ENCODE measurements at places on chromosomes 4 and X.

- DNase-seq: no peak
Measured at GRCh38 chrX:9037296-9037695, 3.4 kb upstream of the FAM9B start.

DNA sequence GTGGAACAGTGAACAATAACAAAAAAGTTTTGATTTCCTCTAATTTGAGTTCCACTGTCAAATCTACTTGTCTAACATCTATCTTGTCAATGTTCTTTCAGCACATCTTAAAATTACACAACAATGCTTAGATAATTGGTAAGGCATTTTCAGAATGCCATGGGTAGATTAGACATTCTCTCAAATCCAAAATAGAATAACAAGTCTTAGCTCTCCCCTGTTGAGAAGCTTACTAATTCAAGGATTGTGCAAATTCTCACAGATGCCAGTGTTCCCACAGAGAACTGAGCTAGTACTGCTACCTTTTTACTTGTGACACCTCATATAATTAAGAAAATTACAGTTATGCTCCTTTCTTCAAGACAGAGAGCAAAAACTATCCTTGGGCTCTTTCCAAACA lies 2442.0 kb downstream of the PCDH7 start:
- DNase-seq: no peak

- DNase-seq: no peak
Measured at GRCh38 chr4:129218360-129218759, 122.4 kb downstream of the C4orf33 start.

- no peak for DNase-seq
Measured at GRCh38 chrX:154008521-154008920, 11.2 kb downstream of the IRAK1 start.

DNA sequence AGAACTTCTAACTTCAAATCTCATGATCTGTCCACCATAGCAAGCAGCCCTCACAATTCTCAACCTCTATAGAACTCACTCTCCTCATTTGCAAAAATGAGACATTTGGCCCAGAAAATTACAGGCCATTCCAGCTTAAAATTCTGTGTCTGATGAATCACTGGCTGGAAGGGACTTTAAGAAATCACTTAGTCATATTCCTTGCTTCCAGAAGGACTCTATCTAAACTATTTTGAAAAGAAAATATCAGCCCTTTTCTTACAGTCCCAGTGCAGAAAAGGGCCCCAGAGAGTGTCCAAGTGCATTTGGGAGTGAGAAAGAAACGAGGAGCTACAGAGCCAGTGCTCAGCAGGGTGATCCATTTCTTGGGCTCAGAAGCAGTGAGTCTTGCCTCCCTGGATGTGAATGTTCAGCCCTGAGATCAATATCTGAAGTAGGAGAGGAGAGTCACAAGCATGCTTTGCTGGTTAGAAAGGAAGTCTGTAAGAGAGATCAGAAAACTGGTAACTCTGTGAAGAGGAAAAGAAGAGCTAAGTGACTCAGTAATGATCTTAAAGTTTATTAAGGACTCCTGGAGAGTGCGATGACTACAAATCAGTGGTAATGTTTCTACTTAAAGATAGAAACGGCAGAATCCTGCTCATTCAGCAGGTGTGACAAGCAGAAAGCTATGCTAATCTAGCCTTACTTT lies 139.8 kb downstream of the PALLD start:
- DNase-seq: no peak

- DNase-seq: no peak
Measured at GRCh38 chr4:2888886-2889285, 45.2 kb downstream of the ADD1 start.

DNA sequence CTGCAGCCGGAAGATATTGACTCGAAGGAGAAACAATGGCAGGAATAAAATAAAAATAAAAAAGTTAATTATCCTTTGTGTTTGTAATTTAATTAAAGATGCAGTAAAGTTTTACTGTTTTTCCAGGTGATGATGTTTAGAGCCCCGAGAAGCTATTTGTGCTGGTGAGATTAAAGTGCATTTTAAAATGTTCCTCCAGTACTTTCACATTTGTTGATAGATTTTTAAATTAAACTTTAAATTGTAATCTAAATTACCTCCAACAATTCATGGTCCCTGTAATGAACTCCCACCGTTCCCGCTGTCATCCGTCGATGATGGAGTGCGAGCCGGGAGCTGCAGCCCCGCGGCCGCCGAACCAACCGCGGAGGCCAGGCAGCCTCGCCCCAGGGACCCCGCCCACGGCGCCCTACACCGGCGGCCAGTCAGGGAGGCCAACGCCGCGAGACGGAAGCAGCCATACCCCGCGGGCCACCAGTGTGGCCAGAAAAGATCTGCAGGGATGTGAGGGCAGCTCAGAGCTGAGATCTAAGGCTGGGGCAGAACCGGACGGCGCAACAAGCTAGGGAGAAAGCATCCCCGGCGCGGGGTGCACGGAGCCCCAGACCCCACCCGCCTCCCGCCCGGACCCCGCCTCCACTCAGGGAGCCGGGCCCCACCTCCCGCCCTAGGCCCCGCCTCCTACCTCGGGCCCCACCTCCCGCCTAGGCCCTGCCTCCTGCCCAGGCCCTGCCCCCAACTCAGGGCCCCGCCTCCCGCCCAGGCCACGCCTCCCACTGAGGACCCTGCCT lies 104.0 kb downstream of the FAM53A start:
- peak; percentile 94 for DNase-seq

- DNase-seq: no peak
Measured at GRCh38 chr4:153248641-153249198, 44.5 kb downstream of the TRIM2 start.

DNA sequence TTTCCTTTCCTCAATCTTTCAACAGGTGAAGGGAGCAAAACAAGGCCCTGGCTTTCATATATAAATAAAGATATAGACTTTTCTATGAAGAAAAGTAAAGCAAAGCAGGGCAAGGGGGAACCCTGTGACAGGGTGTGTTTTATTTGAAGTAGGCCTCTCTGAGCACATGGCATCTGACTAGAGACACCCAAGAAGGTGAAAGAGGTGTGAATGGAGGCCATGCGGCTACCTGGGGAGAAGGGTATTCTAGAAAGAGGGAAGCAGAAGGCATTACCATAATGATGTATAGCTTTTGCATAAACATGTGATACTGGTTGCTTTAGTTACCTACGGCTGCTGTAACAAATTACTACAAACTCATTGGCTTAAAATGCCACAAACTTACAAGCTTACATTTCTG lies 75.8 kb downstream of the DHX15 start:
- DNase-seq: no peak

- no peak for DNase-seq
Measured at GRCh38 chrX:35006361-35006760, 63.8 kb downstream of the FAM47B start.

DNA sequence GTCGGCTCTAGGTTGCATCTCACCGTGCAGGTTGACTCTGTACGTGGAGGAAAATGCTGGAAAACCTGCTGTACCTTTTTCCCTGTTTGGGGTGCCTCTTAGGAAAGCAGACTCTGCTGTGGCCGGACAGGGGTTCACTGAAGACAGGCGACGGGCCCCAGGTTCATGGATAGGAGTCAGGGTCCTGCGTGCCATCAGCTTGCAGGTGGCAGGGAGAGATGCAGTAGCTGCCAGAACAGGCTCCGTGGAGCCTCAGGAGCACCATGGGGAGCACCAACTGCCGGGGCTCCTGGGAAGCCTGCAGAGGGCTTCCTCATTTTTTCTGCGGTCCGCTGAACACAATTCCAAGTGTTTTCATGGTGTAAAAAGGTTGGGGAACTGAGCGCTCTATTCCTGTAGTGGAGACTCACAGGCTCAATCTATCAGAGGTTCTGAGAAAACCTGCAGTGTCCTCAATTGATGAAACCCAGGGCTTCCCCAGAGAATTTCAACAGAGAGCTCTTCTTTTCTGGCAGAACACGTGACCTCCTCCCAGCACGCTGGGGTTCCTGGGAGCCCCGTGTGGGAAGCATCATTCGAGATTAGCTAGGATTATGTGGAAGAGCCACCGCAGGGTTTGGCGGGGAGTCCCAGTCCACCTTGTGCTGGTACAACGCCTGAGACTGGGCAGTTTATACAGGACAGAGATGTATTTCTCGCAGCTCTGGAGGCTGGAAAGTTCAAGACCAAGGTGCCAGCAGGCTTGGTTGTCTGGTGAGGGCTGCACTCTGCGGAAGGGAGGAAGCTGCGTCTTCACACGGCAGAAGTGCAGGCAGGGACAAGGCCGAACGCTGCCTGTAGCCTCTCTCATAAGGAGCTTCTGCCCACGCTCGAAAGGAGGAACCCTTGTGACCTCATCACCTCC lies 1.6 kb downstream of the HTRA3 start:
- DNase-seq: no peak

DNA sequence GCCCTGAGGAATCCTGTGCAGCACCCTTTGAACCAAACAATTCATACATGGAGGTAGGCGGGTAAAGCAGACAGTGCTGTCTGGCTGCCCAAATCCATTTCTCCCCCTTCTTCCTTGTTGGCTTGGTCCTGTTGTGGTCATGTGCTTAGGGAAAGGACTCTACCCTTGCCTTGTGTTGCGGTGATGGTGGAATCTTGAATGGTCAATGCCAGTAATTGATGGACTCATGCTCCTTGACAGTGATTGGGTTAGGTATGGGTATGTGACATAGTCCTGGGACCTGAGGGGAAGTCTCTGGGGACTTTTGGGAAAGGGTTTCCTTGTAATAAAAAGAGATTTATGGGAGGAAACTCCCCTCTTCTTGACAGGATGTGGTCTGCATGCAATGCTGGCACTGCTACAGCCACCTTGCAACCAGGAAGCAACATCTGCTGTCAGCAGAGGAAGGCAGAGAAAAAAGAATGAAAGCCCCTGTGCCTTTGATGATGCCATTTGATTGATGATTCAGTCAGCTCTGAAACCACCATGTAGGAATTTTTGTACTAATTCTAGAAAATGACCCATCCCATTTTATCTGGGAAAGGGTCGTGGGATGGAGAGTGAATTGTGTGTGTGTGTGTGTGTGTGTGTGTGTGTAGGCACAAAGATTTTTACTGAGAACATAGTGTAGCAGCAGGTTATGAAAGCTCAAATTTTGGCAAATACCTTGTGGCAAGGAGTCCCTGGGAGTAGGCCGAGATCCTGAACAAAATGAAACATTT lies 30.0 kb upstream of the HUWE1 start:
- DNase-seq: peak; percentile 87

Measured in activated CD4-positive, alpha-beta T cell treated with anti-CD3 and anti-CD28 coated beads, Interleukin-2, Interleukin-6, amounts not matched to agents 100 ng/mL and 50 ng/mL, durations not matched to agents 16 hours and 8 hours (primary cell).